Stimulated activated naive CD4-positive, alpha-beta T cell treated with Interleukin-2 at 50 U/mL for 16 hours (primary cell): ENCODE measurements at places on chromosomes 3 and 15.

DNA sequence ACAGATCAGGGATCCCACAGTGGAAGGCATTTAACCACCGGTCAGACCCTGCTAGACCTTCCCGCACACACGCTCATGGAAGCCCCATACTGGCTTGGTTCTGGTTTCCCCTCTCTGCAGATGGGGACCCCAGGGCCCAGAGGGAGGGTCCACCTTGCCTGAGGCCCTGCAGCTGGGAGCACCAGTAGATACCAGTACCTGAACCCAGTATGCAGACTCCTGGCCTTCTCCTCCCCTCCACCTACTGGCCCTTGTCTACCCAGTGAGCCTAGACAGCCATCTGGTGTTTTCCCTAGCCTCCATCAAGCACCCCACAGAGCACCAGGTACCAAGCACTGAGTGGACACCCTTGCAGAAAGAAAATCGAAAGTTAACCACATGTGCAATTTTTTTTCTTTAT, 65.1 kb downstream of the MEGF11 start:
- DNase-seq: no peak

DNA sequence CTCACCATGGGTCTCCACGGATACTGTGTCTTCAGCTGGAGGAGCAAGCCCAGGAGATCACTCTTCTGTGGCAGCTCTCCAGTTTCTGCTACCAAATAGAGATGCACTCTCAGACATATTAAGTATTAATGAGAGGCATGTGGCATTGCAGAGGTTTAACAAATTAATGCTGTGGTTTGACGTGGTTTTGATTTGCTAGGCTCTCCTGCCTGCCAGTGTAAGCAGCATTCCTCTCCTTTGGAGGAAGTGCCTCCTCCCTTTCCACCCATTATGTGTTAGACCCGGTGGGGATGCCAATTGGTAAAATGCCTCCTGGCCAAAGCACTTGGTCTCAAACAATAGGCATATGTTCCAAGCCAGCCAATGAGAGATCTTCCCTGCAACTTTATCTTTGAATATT, 124.8 kb downstream of the MYLK start:
- no peak for DNase-seq

- DNase-seq: no peak
These were observed 915 bp upstream of the KCTD6 start for GRCh38 chr3:58490860-58491501.

DNA sequence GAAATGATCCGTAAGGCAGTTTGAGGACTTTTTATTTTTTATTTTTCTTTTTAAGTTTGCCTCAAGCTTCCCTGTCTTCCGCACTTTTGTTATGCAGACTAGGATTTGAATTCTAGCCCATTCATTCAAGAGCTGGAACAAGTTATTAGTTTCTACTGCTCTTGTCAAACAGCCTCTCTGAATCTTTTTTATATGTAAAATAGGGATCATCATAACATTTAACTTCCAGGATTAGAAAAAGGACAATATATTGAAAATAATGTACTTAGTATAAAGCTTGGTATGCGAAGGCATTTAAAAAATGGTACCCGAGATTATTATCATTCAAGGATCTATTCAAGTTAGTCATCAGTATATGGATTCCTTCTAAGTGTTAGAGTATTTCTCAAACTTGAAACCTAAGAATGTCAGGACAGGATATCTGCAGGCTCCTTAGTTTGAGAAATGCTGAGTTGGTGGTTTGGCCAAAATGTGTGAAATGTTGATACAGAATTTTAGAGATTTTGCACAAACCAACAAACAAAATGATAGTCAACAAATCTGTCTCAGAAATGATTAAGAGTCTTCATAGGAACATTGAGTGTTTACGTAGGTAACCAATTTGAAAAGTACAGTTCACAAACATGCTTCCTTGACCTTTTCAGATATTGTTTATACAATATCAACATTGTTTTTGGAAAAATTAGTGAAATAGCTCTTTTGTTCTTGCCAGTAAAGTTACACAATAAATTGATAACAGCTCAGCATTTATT, 40.5 kb upstream of the IGSF10 start:
- DNase-seq: no peak

- DNase-seq: no peak
These were observed 44.7 kb upstream of the LIPC start for GRCh38 chr15:58387130-58387529.

DNA sequence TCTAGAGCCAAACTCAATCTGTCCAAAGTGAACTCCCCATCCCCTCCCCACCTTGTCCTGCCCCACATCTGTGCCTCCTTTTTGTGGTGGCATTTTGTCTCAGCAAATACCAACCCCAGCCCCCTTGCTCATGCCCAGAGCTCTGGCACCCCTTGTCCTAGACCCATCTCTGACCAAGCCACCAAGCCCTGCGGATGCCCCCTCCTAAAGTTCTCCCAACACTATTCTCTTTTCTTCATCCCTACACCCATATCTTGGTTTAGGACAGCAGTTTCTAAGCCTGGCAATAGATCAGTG, 17.7 kb downstream of the ACAA1 start:
- DNase-seq: no peak

DNA sequence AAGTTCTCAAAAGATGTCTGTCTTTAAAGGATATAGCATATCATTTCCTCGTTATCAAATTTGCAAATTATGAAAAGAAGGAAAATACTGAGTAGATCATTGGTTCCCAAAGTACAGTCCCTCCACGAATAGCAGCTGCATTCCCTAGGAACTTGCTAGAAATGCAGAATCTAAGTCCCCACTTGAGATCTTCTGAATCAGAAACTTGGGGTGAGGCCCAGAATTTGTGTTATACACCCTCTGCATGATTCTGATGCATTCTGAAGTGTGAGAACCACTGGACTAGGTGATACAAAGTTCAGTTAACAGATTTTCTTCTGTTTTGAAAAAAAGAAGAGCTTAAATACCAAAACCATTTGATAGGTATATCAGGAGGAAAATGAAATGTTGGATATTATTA, 77.1 kb downstream of the SLC25A26 start:
- no peak for DNase-seq

- no peak for DNase-seq
These were observed 549.2 kb upstream of the TBL1XR1 start for GRCh38 chr3:177746337-177746933.

DNA sequence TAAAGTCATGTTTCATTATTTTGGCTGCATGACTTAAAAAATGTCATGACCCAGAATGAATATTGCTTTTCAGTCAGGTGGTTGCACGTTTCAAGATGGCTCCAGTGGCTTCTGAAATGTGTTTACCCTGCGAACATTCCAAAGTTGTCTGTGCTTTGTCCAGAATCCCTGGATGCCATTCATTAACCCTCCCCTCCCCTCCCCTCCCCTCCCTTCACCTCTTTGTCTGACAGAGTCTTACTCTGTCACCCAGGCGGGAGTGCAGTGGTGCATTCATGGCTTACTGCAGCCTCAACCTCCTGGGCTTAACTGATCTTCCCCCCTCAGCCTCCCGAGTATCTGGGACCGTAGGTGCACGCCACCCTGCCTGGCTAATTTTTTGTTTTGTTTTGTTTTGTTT, 308.0 kb downstream of the PTPRG start:
- no peak for DNase-seq

DNA sequence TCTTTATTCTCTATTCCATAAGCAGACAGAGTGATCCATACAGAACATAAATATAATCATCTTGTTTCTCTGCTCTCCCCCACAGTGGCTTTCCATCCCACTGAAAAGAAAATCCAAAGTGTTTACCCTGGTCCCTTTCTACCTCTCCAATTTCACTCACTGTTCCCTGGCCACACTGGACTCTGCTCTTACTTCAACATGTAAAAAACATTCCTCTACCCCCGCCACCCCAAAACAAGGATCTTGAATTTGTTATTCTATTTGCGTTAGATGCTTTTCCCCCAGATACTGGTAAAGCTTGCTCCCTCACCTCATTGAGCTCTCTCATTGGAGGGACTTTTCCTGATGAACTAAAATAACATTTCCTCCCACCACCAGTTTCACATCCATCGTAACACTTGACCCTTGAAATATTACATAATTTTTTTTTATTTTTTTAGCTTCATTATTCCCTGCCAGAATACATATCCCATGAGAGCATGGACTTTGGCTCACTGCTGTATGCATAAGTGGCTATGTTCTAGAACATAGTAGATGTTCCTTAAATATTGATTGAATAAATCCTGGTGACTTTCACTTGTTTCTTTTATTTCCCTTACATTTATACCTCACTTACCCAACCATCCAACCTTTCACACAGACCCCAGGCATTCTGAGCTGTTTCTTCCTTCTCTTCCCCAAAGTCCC, 162.7 kb upstream of the MEIS2 start:
- DNase-seq: no peak

DNA sequence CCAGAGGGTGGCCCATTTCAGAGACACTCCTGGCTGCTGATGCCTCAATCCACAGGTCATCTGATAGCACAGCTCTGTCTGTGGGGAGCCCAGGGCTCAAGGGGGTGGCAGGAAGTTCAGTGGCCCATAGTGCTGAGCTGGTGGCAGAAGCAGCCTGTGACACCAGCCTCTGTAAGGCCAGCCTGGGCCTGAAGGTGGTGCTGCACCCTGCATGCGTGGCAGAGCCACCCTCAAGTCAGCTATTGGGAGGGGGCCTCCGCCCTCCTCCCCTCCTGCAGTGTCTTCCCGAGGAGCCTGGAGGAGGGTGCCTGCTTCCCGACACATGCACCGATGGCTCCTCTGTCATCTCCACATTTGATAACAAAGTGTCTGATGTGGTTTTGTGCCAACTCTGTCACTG, 3.0 kb downstream of the PLA1A start:
- DNase-seq: peak; percentile 3

GRCh38 chr3:164851204-164851603, 227.1 kb downstream of the SI start:
- DNase-seq: no peak

GRCh38 chr3:192188218-192188835, 539.0 kb downstream of the FGF12 start:
- DNase-seq: no peak

- no peak for DNase-seq
These were observed 44.4 kb downstream of the GAP43 start for GRCh38 chr3:115667738-115668065.

DNA sequence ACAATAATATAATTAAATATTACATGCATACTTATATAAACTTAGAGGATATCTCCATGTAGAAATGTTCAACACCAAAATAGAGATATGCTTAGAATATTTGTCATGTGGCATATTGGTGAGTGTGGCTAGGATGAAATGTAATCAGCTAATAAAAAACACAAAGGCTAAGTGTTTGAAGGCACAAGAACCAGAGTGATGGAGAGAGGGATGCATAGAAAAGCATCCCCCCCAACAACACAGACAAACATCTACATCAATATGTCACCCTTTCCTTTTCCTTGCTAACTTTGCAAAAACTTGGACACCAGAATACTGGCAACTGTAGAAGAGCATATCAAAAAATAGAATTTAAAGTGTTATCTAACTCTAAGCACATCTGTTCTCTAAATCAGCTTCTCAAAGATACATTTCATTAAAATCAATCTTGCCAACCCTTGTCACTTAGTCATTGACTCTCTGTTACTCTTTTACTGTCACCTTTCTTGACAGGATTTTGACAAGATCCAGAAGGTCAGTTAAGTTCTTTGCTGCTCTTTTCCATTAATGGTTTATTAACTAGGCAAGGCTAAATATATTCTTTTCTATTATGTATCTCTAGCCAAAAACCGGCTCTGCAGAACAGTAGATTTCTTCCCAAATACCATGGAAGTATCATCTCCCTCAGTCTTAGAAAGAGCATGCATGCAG, 695.9 kb downstream of the OTOL1 start:
- DNase-seq: no peak

- no peak for DNase-seq
These were observed 34.3 kb downstream of the U2SURP start for GRCh38 chr3:143035466-143036211.

- no peak for DNase-seq
These were observed 65.2 kb downstream of the FNDC3B start for GRCh38 chr3:172104471-172105072.

DNA sequence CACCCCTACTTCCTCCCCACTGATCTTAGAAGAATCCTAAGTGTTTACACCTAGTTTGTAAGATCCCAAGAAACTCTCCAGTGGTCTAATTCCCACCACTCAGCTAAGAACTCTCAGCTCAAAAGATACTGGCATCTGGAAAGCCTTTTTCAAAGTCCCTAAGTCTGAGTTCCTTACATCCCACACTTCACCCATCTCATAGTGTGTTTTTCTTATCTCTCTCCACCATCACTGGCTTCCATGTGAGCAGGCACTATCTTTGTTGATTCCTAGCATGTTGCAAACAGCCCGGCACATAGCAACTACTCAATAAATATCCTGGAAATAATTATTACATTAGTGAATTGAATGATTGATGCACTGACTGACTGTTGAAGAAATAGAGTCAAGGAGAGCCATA, 173.7 kb downstream of the FHIT start:
- no peak for DNase-seq

- no peak for DNase-seq
These were observed 751.0 kb downstream of the ROBO1 start for GRCh38 chr3:79016587-79017376.

DNA sequence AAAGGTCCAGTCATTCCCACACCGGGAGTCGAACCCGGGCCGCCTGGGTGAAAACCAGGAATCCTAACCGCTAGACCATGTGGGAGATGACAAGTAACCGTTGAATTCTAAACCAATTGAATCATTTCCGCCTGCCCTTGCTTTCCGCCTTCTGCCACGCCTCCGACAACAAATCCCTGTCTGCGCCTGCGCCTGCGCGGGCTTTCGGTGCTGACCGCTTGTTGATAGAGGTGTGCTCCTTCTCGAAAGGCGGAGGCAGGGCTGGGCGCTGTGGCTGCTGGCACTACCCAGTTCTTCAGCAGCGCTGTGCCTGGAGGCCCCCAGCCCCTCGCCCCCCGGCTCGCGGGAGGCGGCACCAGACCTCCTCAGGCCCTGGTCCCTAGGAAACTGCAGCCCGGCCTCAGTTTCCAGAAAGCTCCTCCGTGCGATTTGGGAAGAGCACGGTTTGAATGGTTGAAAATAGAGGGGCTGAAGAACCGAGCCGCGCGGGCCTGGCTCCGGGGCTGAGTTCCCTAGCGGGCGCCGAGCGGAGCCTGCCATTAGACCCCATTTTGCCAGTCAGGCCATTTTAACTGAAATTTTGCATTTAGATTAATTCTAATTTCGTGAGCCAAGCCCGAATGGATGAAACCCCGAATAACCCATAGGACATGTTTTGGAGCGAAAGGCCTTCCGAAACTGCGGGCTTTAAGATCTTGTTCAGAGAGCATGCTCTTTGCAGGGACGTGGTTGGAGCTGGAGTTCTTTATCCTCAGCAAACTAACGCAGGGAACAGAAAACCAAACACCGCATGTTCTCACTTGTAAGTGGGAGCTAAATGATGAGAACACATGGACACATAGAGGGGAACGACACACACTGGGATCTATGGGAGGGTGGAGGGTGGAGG, 219.3 kb upstream of the ATP10A start:
- peak; percentile 94 for DNase-seq

DNA sequence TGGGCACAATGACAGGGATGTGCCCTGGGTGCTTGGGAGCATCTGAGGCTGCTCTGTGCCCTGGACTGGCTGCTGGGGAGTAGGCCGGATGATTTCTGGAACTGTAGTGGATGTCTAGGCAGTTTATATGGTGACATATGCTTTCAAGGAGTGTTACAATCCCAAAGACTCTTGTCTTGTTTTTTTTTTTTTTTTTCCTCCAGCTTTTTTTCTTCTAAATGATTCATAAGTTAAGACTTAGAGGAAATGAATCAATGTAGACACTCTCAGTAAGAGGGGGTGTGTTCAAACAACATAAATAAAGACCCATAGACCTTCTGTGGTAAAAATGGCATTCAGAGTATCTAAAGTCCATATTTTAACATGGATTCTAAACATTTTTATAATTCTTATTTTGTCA, 706.1 kb upstream of the GOLIM4 start:
- DNase-seq: no peak
